Left lung (tissue), 14 donors: ENCODE measurements at places on chromosomes 12 and 14.

DNA sequence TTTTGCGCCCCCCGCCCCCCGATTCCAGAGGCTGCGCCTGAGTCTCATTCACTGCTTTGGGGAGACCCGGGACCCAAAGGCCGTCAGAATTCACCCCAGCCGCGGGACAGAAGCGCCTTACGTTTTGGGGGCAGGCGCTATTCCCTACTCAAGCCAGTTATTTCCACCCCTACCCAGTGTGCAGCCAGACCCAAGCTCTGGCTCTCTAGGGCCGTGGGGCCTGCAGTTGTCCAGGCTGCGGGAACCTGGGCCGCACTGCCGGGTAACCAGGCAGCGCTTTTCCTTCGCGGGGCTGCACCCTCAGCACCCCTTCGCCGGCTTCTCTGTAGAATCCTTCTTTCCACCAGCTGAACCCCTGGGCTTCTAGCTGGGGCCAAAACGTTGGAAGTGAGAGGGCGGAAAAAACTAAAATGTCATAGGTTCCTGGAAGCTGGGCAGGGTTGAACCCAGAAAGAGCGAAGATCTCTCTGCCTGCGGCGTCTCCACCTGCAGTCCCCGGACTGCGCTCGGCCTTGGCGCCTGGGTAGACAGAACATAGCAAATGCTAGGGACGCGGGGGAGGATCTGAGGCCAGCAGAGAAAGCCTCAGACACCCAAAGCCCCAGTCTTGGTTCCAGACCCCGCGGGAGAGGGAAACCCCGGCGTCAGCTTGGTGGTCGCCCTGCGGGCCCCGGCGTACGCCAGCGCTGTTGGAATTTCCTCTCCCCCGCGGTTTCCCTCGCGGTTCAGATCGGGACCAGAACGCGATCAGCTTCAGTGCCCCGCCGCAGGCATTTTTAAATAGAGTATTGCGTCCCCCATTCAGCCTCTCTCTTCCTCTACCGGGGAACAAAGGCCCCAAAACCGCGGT, 18.3 kb downstream of the TBX3 start:
- no peak for DNase-seq

DNA sequence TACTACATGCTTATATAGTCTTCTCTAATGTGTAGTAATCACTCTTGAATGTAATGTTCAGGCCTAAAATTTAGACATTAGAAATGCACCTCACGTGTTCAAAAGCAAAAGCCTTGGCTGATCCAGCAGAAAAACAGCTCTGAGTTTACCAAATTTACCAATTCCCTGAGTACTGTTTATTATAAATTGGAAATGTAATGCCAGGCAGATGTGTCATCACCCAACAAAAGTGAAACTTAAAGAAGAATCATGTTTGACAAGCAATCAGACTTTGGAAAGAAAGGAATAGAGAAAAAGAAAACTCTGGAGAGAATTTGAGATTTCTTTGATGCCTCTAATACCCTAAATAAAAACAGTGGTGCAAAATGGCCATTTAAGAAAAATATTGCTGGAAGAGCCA, 26.5 kb upstream of the STRAP start:
- no peak for DNase-seq

GRCh38 chr12:124451016-124451415, 116.4 kb downstream of the NCOR2 start:
- DNase-seq = no peak

DNA sequence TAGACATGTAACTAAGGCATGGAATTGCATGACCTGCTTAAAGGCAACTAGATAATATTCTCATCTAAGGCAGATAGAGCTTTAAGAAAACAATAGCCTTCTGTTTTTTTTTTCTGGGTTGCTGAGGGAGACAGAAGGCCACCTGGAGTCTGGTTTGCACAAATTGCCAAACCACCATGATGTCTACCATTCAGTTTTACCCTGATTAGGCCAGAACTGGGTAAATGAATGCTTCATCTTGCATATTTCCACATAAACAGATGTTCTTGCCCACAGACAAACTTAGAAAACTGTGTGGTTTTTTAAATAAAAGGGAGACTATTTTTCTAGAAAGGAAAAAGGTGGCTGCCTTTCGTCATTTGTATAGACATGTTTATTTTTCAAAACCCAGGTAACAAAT, 278.7 kb upstream of the PRICKLE1 start:
- no peak for DNase-seq
